ENCODE measurements at places on chromosomes 16 and 17.

GRCh38 chr16:87138738-87139267 is 178.4 kb downstream of the C16orf95 start:
- DNase-seq, result no peak

DNA sequence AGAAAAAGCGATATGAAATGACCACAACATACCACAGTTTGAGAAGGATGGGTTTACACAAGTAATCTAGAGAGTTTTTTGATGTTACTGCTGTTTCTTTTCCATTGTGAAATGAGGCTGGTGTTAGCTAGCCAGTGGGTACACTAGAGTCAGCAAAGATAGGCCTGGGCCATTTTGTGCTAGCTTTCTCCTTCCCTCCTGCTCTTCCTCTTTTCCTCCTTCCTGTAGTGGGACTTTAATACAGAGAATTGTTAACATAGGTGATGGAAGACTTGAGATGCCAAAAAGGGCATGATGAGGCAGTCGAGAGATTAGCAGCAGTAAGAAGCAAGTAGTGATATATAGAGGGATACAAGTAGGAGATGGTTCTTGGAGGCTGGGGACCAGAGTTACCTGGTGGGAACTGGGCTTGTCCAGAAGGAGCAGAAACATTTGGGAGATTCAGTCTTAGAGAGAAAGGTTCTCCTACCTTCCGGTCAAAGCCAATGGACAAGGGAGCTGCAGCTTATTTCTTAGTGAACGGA is 7.7 kb downstream of the NSRP1 start:
- DNase-seq, result no peak

- DNase-seq, result peak; percentile 73
Measured at GRCh38 chr16:85420501-85421337, 192.4 kb upstream of the GSE1 start.

- DNase-seq, result no peak
Measured at GRCh38 chr16:84323606-84324005, 28.9 kb downstream of the WFDC1 start.

- no peak for DNase-seq
Measured at GRCh38 chr16:83968891-83969649, 1.0 kb downstream of the NECAB2 start.

DNA sequence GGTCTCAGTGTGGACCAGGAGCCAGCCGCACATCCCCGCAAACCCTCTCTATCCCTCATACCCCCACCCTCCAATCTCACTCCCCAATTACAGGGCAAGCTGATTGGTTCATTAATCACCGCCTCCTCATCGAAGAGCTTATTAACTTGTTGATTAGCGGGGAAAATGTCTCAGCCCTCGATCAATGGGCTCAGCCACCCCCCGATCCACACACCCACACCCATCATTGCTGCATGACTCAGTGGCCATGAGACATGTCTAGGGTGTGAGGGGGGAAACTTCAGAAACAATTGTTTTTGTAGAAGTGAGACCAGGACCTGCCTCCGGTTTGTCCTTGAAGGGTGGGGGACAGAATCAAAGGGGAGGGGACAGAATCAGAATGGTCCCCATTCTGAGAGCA is 2.5 kb upstream of the PYY start:
- DNase-seq, result no peak

GRCh38 chr16:49806446-49806845 is 49.5 kb downstream of the ZNF423 start:
- DNase-seq, result no peak

DNA sequence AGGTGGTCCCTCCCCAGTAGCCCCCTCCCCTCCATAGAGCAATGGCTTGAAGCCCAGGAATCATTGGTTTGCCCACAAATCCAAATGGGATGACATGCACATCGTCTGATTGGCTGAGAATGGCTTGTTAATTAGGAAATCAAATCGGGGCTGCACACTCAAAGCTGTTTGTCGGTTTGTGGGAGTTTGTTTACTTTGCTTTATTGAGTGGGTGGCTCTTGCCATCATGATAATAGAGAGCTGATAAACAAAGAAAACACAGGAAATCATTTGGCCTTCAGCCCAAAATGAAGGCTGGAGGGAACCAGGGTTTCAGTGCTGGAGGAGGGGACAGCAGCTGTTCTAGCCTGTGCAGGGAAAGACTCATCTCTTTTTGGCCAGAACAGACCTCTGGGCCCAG is 316.3 kb downstream of the CBLN1 start:
- no peak for DNase-seq

DNA sequence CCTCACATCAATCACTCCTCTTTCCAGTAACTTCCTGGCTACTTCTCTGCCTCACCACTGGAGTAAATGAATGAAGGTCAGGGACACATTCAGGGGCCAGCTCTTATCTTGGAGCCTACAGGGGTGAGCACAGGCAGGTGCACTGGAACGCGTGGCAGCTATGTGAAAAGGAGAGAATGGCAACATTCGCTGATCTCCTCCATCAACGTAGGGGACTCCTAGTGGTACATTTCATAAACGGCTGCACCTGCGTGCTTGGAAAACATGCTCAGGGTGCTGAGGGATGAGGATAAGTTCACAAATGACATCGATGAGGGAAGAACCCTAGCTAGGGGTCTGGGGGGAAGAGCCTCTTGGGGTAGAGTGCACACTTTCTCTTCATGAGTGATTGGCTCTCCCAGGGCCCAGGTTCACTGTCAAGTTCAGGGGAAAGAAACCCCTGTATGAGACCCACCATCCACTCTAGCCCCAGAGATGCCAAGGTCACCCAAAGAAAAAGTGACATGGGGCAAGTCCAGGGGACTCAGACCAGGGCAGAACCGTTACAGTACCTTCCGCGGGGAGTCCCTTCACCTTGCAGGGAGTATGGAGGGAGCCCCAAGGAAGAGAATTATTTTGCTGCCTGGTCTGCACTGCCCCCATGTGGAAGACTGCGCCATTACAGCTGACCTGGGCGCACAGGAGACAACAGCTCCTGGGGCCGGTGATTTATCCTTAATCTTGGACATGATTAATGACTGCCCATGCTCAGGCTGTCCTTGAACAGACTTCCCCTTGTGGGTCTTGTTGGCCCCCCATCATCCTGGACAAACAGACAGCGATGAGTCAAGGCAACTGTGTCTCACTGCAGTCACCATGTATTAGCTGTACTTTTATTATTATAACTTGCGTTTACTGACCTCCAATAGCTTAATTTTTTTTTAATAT is 30.1 kb downstream of the VAC14 start:
- peak; percentile 53 for DNase-seq

- DNase-seq, result no peak
Measured at GRCh38 chr17:35028531-35029262, 34.8 kb downstream of the RFFL start.

DNA sequence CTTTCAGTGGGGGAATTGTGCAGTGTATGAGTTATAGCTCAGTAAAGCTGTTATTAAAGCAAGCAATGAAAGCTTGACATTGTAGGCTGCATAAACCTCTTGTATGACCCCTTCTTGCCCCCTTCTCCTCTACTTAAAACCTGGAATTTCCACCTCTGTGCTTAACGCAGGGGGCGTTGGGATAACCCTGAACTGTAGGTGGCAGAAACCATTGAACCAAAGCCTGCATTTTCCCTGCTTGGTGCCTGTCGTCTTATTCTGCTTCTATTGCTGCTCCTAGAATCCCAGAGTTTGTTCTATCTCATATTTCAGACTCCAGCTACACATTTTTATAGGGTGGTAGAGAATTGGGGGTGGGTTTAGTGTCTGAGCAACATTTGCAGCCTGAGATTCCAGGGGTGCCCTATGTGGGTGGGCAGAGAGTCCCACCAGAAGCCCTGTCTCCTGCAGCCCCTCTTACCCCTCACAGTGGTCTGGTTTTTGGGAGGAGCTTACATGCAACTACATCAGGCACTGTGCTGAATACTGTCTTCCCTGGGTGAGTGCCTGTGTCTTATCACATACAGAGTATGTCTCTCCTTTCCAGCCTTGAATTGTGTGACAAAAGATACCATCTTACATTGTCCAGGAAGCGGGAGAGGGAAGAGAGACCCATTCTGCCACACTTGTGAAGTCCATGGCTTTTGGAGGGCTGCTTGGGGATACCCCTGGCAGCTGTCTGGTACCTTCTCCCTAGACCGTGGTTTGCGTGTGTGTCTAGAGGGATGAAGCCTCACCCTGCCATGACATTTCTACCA is 407.7 kb upstream of the EEF2KMT start:
- DNase-seq, result no peak

GRCh38 chr17:42132941-42133340 is 10.3 kb downstream of the HSPB9 start:
- DNase-seq, result no peak

- no peak for DNase-seq
Measured at GRCh38 chr16:20253825-20254224, 73.5 kb downstream of the GP2 start.

GRCh38 chr17:1275962-1276736 is 3.3 kb upstream of the TRARG1 start:
- DNase-seq, result peak; percentile 64

DNA sequence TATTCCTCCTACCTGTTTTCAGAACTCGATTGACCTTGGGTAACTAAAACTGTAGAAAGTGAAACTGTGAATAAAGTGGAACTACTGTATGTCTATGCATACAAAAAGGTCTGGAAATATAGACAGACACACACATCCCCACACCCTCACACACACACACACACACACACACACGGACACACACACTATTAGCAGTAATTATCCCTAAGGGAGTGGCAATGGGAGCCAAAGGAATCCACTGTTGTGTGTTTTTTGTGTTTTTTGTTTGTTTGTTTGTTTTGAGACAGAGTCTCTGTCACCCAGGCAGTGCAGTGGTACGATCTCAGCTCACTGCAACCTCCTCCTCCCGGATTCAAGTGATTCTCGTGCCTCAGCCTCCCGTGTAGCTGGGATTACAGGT is 26.6 kb upstream of the SRCIN1 start:
- DNase-seq, result no peak

DNA sequence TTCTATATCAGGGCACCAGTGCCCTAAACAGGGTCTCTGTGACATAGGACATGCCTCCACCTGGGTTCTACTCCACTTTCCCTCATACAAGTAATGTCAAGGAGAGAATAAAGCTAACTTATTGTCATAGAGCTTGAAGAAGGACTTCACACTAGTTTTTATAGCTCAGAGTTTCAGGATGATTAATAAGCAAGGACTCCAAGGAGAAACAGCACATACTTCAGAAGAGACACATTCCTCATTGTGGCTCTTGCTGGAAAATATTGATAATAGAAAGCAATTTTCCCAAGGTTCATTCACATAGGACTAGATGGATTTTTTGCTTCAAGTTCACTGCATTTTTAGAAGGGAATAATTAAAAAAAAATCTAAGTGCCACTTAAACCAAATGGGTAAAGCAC is 133.3 kb downstream of the CA10 start:
- DNase-seq, result no peak

GRCh38 chr16:7861891-7862582 is 529.4 kb downstream of the RBFOX1 start:
- DNase-seq, result no peak

All from stimulated activated CD4-positive, alpha-beta T cell treated with anti-CD3 and anti-CD28 coated beads, TNF-alpha, amount 100 ng/mL, for 24 hours (primary cell).